ENCODE measurements at places on chromosomes 6 and 20.

GRCh38 chr6:14826456-14826855, 419.4 kb upstream of the JARID2 start:
- H3K4me3 ChIP-seq = no peak overlapping the region
- no peaks in the 10 kb centered on the region for H3K27me3 ChIP-seq
- H3K4me1 ChIP-seq = no peaks in the 10 kb centered on the region
- DNase-seq = no peak
- no peak overlapping the region for H3K27ac ChIP-seq

DNA sequence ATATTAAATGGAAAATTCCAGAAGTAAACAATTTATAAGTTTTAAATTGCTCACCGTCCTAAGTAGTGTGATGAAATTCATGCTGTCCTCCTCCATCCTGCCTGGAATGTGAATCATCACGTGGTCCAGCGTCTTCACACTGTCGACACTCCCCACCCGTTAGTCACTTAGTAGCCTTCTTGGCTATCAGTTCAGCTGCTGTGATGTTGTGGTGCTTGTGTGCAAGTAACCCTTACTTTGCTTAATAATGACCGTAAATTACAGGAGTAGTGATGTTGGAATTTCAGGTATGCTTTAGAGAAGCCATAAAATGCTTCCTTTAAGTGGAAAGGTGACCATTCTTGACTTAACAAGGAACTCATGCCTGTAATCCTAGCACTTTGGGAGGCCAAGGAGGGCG, 25.2 kb downstream of the RIOK1 start:
- H3K27me3 ChIP-seq = no peaks in the 10 kb centered on the region
- peak overlapping the region; percentile 41 for H3K27ac ChIP-seq
- DNase-seq = peak; percentile 82

- no peak overlapping the region for H3K27ac ChIP-seq
- H3K27me3 ChIP-seq = no peaks in the 10 kb centered on the region
- no peak overlapping the region for H3K4me3 ChIP-seq
- H3K36me3 ChIP-seq = no peaks in the 10 kb centered on the region
- peaks cover 5% of the 10 kb centered on the region for H3K4me1 ChIP-seq
Observed at GRCh38 chr6:139821676-139822223, 447.3 kb upstream of the CITED2 start.

- no peaks in the 10 kb centered on the region for H3K36me3 ChIP-seq
- DNase-seq = no peak
- H3K4me3 ChIP-seq = no peak overlapping the region
- H3K27me3 ChIP-seq = no peaks in the 10 kb centered on the region
Observed at GRCh38 chr6:150027806-150028565, 2.7 kb upstream of the RAET1L start.

- no peak for DNase-seq
- H3K4me1 ChIP-seq = no peaks in the 10 kb centered on the region
- H3K36me3 ChIP-seq = no peaks in the 10 kb centered on the region
- H3K4me3 ChIP-seq = no peak overlapping the region
- no peaks in the 10 kb centered on the region for H3K27me3 ChIP-seq
Observed at GRCh38 chr6:156534594-156534993, 242.6 kb upstream of the ARID1B start.

Data from MCF 10A (cell line).